ENCODE measurements at places on chromosomes 12 and 14.

DNA sequence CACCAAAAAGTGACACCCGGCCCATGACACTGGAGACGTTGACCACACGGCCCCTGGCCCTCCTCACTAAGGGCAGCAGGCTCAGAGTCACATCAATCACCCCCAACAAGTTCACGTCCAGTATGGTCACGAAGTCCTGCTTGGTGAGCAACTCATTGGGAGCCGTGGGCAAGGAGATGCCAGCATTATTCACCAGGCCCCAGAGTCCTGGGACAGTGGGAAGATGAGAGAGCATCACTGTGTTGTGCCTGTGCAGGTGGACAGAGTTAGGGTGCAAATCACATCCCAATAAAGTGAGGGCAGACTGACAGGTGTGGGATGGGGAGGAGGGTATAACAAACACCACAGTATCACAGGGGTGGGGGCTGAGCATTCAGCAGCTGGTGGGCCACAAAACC is 2.5 kb downstream of the RDH16 start:
- no peak for DNase-seq

GRCh38 chr14:61381553-61381952 is 60.2 kb downstream of the PRKCH start:
- no peak for DNase-seq

- DNase-seq, result no peak
Observed at GRCh38 chr12:117857632-117858612, 110.9 kb downstream of the KSR2 start.

- DNase-seq, result no peak
Observed at GRCh38 chr14:65604936-65605335, 192.4 kb downstream of the FUT8 start.

- no peak for DNase-seq
Observed at GRCh38 chr12:112401903-112402498, 7.4 kb downstream of the RPL6 start.

- no peak for DNase-seq
Observed at GRCh38 chr14:29663281-29663801, 264.3 kb downstream of the PRKD1 start.

- DNase-seq, result no peak
Observed at GRCh38 chr12:94025756-94026155, 122.6 kb upstream of the PLXNC1 start.

DNA sequence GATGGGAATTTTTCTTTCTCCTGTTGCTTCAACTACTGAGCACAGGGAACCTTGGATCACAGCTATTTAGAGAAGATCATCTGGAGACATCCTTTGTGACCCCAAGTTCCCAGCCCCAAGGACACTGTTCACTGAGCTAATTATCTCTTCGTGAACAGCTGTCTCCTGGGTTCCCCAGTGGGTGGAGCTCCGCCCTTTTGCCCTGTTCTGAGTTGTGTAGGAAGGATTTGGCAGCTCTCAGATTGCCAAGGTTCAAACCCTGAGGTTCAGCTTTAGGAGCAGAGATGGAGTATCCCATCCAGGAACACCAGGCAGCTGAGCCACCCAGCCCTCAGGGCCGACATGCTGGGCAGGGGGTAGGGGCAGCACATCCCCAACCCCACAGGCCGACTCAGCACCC is 32.0 kb downstream of the NGB start:
- no peak for DNase-seq

- DNase-seq, result no peak
Observed at GRCh38 chr12:79360936-79361335, 329.8 kb downstream of the PAWR start.

GRCh38 chr12:6090803-6091202 is 33.7 kb downstream of the VWF start:
- DNase-seq, result no peak

DNA sequence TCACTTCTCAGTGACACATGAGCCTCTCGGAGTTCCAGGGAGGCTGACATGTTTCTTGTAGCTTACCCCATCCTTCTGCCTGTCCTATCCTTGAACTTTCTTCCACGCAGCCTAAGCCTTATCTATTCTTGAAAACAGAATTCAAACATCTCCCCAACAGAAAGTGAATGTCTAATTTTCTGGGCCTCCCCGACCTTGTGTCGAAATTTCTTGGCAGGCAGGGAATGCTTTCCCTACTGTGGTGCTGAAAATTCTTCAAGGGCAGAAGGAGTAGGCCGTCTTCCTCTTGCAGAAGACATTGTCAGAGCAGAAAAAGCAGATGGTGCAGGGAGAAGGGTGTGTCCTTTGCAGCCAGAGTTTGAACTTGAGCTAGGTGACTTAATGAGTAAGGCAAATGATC is 63.0 kb upstream of the TCL1B start:
- no peak for DNase-seq

- no peak for DNase-seq
Observed at GRCh38 chr12:11598900-11599299, 50.6 kb upstream of the ETV6 start.

Measured in activated gamma-delta T cell treated with anti-CD3 and anti-CD28 coated beads, Interleukin-2, amount 50 U/mL, for 16 hours (primary cell).